MCF 10A (cell line): ENCODE measurements at places on chromosomes 13 and 19. TPM values are rescaled to one million over a fixed set of nuclear protein-coding genes. Genes with fewer than 3 reads are reported as not detected.

NTN5 gene
- total RNA-seq, result 0.17 TPM in 1 of 2 replicates, not detected in the other

CYP4F2 gene
- total RNA-seq, result 0.14 and 0.59 TPM in 2 replicates

SLC7A9 gene
- total RNA-seq, result not detected in 2 replicates

B3GNT3 gene
- total RNA-seq, result 0.40 and 0.49 TPM in 2 replicates

GRCh38 chr19:35468637-35469036 lies 20.6 kb downstream of the FFAR2 start:
- peak; percentile 52 for DNase-seq

DNA sequence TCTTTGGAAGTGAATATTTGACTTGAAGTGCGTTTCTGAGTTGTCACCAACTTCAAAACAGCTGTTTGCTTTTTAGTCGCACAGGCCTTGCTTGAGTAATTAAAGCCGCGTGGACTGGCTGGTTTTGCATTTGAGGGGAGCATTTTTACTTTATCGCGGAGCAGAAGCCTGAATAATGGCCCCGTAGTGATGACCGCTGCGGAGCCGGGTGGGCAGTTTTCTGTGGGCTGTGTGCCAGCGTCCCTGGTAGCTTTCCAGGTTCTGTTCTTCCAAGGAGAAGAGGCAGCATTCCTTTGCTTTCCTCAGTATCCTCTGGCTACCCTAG lies 1.1 kb downstream of the NAA16 start:
- DNase-seq, result peak; percentile 45

- DNase-seq, result no peak
These were observed 866 bp downstream of the COX7A1 start for GRCh38 chr19:36151144-36152018.

- no peak for DNase-seq
These were observed 32.2 kb downstream of the ZNF136 start for GRCh38 chr19:12194827-12195731.

- no peak for DNase-seq
These were observed 61.0 kb upstream of the CEACAM8 start for GRCh38 chr19:42655748-42656147.

- no peak for DNase-seq
These were observed 16.1 kb downstream of the CEACAM4 start for GRCh38 chr19:41610789-41611188.

DNA sequence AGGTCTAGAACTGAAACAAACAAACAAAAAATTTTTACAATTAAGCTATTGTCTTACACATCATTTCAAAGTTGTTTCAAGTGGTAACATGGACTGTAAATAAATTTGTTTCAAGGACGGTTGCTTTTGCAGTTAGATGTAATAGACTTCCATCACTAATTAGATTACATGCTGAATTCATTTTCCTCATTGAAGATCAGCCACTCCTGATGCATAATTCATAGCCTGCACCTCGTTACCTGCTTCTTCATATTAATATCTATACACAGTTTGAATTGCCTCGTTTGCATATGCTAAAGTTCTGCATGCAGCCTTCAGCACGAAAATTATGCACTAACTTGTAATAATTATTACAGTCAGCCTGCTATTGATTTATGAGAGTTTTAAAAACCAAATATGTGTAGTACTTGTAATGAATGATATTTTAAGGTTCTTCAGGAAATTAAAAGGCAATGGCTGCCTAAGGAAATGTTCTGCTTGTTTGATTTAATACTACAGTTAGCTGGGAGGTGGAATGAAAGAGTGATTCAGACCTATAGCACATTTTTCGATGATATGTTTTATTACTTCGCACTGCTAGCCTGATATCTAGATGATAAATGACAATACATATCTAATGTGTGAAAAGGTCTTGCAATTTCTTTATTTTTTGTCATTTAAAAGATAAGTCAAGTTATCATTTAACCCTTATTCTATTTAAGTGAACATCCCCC lies 184.9 kb downstream of the DACH1 start:
- DNase-seq, result no peak
